Activated CD8-positive, alpha-beta memory T cell treated with anti-CD3 and anti-CD28 coated beads for 1 hour (primary cell): ENCODE measurements at places on chromosomes 3 and 15.

DNA sequence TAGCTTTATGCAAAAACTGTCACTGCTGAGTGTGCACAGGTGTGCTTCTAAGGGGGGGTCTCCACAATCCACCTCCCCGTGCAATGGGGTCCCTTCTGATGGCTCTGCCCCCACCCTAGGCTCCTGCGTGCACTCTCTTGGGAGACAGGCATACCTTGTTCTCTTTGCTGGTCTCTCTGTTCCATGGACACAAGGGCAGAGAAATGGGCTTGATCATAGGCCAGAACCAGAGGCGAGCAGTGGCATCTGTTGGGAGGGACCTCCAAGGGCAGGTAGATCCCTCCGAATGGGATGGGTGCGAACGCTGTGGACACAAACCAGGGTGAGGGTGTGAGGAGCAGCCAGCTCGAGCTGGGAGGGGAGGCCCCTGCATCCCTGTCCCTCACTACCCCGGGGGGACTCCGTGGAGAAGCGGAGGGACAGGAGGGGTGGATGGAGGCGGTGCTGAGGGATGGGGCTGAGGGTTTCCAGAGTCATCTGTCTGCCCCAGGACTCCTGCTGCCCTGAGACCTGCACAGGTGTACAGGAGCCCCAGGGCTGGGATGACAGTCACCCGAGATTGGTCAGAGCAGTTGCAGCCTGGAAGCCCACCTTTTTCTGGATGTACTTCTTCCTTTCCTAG lies 175.0 kb downstream of the KLF13 start:
- no peak for DNase-seq

DNA sequence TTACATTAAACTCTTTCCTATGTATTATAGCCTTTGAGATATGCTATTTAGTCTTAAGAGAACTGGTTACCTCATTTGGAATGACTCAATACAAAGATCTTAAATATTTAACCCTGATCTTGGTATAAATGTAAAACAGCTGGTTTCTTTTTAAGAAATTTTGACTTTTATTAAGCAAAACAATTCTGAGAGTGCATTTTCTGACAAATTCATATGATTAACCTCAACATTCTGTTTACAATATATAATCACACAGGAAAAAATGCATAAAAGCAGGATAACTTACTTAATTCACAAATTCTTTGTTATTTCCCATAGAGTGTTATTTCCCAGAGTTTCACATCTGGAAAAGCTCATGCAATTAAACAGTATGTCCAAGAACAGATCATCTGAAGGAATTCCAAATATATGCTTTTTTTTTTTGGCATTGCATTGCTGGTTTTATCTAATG lies 400.4 kb upstream of the THBS1 start:
- no peak for DNase-seq

DNA sequence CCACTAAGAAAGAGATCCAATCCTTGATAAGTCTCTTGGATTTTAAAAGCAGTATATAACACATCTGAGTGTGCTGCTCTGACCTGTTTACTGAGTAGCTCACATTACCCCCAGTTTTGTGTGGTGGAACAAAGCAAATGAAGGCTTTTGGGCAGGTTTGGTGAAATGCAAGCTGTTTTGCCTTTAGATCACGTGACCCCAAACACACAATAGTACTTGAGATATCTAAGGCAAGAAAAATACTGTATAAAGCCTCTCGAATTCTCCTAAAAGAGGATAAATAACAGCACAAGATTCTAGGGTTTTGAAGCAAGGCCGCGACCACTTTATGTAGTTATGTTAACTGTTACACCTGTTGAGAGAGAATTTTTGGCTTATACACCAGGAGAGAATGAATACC lies 49.3 kb upstream of the TRIM42 start:
- DNase-seq = no peak

DNA sequence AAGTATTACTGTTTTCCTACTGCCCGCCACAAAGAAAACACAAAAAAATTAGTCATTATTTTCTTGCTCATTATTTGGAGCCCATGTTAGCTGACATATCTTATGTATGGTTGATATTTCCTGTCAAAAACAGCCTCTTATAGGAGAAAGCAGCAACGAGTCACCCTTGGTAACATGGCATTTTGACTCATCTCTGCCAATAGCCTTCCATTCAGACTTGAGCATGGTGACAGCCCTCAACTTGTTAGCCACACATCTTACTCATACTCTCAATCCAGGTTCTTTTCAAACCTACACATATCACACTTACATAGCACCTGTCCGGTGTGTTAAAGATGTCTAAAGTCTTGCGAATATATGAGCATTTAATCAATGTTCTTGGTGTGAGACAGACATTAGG lies 109.4 kb upstream of the SAMMSON start:
- no peak for DNase-seq

- DNase-seq = no peak
These were observed 3.4 kb upstream of the SLC25A38 start for GRCh38 chr3:39379778-39380155.
